ENCODE measurements at places on chromosomes 11 and 22. TPM values are rescaled to one million over a fixed set of nuclear protein-coding genes. Genes with fewer than 3 reads are reported as not detected.

RTN4RL2 gene
- total RNA-seq, result not detected

RIMBP3C gene
- total RNA-seq, result 0.19 TPM

VSIG2 gene
- 0.13 TPM for total RNA-seq

POTEH gene
- total RNA-seq, result not detected

CWF19L2 gene
- total RNA-seq, result 10.4 TPM

TMPRSS6 gene
- total RNA-seq, result not detected

UBE4A gene
- total RNA-seq, result 45.0 TPM

SNX32 gene
- 0.37 TPM for total RNA-seq
